Sigmoid colon (tissue), 7 donors: ENCODE measurements at places on chromosomes 12 and 14. TPM values are rescaled to one million over a fixed set of nuclear protein-coding genes. Genes with fewer than 3 reads are reported as not detected.
A peak's percentile ranks its signal among the peaks of the same experiment; 100 is the strongest.

GRCh38 chr12:45580356-45580969 is 149.0 kb upstream of the ARID2 start:
- H3K4me1 ChIP-seq = no peaks in the 10 kb centered on the region
- no peak overlapping the region for H3K27ac ChIP-seq
- no peak for DNase-seq
- H3K27me3 ChIP-seq = no peaks in the 10 kb centered on the region
- no peak overlapping the region for H3K4me3 ChIP-seq
- no peaks in the 10 kb centered on the region for H3K36me3 ChIP-seq

- H3K4me3 ChIP-seq = no peak overlapping the region
- no peaks in the 10 kb centered on the region for H3K27me3 ChIP-seq
- DNase-seq = no peak
- H3K27ac ChIP-seq = no peak overlapping the region
Measured at GRCh38 chr12:102549691-102550090, 69.3 kb upstream of the IGF1 start.

DNA sequence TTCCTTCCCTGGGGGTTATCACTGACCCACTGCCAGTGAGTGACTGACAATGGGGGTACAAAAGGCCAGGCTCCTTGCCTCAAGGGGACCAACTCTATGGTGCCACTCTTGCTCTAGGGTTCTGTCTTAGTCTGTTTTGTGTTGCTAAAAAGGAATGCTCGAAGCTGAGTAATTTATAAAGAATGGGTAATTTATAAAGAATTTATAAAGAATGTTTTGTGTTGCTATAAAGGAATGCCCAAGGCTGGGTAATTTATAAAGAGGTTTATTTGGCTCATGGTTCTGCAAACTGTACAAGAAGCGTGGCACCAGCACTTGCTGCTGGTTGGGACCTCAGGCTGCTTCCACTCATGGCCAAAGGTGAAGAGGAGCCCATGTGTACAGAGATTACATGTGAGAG is 15.8 kb upstream of the RASSF8 start:
- no peaks in the 10 kb centered on the region for H3K36me3 ChIP-seq
- H3K27me3 ChIP-seq = no peaks in the 10 kb centered on the region
- no peak overlapping the region for H3K27ac ChIP-seq
- no peak for DNase-seq
- H3K4me3 ChIP-seq = no peak overlapping the region

GRCh38 chr14:23640524-23641141 is 4.5 kb downstream of the DHRS2 start:
- H3K27ac ChIP-seq = peak overlapping the region; percentile 61
- H3K27me3 ChIP-seq = no peaks in the 10 kb centered on the region
- peaks cover 19% of the 10 kb centered on the region for H3K4me1 ChIP-seq
- DNase-seq = peak; percentile 83
- H3K4me3 ChIP-seq = no peak overlapping the region

SARNP gene
- total RNA-seq = 77.4 TPM

- no peaks in the 10 kb centered on the region for H3K4me1 ChIP-seq
- H3K36me3 ChIP-seq = no peaks in the 10 kb centered on the region
- no peak overlapping the region for H3K27ac ChIP-seq
- H3K27me3 ChIP-seq = no peaks in the 10 kb centered on the region
Measured at GRCh38 chr12:42846782-42847181, 257.2 kb upstream of the PRICKLE1 start.
